ENCODE measurements at places on chromosomes 5 and 9.

GRCh38 chr9:114230068-114230467 is 74.7 kb downstream of the COL27A1 start:
- peak; percentile 32 for DNase-seq

DNA sequence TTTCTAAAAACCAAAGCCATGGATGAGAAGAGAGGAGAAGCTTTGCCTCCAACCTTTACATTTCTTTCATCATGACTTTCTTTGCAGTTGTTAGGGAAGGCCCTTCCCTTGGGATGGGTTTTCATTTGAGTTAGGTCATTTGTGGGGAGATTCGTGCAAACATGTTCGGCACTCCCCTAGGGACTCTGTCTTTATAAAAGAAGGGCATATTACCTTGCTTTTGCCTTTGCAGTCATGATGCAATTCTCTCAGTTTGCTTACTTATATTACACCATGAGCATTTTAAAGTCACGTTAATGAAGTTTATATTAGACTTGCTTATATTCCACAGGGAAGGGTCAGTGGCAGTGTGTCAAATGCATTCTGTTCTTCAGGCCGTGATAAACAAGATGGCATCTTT is 289.3 kb upstream of the WWC1 start:
- no peak for DNase-seq

DNA sequence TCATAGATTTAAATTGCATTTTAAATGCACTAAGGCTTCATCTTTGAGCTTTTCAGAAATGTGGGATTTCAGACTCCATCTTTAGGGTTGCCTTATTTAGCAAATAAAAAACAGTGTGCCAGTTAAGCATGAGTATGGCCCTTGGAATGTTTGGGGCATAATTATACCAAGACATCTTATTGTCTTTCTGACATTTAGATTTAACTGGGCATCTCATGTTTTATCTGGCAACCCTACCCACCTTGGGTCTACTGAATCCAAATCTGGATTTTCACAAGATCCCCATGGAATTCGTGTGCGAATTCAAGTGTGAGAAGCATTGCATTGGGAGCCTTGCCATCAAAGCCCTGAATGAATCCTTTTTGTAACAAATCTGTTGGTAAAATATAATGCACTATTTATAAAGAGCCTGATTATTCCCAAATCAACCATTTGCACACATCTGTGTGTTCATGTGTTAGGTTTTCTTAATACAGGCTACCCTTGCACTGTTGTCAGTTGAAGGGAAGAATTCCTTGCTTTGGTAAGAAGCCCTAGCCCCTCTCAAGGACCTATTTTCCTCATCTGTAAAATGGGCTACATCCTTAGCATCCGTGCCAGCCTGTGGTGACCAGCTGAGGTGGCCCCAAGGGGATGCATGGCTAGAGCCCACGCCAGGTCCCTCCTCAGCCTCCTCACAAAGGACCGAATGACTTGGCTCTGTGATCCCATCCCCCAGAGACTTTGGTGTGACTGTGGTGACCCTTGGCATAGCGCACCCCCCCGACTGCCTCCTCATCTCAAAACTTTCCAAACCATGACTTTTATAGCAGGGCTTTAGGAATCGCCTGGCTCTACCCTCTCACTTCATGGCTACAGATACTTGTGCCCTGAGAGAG is 8.1 kb downstream of the GSN start:
- DNase-seq = no peak

DNA sequence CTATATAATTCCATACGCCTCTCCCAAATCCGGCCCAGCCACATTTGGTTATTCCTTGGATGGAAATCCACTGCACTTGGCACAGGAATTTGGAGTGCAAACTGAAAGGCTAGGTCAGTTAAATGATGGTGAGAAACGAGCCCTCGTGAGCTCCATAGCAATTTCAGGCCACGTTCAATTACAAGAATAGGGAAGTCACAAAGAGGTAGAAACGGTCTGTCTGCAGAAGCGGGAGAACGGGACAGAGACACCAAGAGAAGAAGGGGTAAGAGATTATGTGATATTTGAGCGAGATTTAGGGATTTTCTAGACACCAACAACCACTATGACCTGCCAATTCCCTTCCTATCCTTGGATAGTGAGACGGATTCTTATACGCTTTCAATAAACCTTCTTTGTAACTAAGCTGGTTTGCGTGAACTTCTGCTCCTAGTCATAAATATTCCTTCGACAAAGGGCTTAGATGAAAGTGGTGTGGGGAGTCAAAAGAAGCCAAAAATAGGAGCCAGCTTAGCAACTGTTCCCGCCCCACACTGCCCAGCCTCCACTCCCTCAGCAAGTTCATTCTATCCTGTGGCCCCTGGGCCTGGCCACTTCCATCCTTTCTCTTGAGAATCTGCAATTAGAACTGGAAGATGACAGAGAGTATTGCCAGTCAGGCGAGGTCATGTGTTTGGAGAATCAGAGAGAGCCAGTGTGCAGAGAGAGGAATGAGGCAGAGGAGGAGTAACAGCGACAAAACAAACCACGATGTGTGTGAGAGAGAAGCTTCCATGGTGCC is 118.4 kb downstream of the ZNF608 start:
- DNase-seq = peak; percentile 20

DNA sequence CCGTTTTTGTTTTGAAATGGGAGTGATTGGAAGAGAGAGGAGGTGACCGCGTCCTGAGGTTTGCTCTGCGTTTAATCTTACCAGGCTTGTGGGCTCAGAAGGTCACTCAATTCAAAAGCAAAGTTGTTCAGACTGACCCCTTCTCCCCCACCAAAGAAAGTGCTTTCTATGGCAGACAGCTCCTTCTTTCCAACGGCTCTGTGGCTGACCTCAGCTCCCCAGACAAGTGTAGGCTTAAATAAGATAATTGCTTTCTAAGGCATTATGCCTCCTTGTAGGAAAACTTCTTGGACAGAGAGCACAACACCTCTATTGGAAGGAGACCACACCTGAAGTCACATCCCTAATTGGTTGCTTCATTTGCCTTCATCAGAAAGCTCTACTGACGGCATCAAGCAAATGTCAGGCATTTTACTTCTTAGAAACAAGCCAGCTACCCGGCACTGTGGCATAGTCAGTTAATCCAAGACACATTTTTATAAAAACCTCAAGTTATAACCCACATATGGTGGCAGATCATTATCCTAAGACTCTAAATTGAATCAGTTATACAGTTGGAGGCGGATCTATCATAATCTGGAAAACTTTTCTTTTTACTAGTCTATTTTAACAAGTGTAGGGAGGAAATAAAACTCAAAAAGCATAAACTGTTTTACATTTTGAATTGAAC is 94.9 kb downstream of the TMEM174 start:
- no peak for DNase-seq

GRCh38 chr9:2087500-2088313 is 72.6 kb downstream of the SMARCA2 start:
- DNase-seq = peak; percentile 66

GRCh38 chr9:69985971-69986370 is 57.7 kb upstream of the MAMDC2 start:
- no peak for DNase-seq

- no peak for DNase-seq
Measured at GRCh38 chr5:79612667-79613198, 492 bp downstream of the TENT2 start.

- peak; percentile 34 for DNase-seq
Measured at GRCh38 chr9:129026442-129027223, 1.5 kb downstream of the SH3GLB2 start.

DNA sequence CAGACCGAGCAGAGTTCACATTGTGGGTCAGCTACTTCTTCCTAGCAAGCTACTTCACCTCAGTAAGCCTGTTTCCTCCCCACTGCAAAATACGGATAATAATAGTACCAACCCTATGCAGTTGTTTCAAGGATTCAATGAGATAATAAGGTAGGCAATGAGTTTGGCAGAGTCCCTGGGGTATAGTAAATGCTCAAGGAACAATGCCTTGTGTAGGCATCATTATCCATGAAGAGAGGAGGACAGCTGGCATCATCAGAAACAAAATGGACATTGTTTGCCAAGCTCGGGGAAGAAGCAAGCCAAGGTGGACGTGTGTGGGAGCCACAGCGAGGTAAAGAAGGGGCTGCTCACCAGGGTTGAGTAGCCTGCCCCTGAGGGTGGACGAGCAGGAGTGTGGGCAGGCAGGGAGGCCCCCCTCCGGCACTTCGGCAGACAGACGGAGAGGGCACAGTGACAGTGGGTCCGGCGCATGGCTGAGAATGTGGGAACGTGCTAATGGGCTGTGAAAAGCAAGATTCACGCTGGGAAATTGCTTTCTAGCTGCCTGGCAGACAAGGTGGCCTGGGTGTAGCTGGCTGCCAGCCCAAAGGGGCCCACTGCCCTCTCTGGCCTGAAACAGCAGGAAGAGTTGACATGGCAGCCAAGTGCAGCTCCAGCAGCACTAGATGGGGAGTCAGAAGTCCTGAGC is 10.1 kb downstream of the CAMK2A start:
- DNase-seq = no peak

DNA sequence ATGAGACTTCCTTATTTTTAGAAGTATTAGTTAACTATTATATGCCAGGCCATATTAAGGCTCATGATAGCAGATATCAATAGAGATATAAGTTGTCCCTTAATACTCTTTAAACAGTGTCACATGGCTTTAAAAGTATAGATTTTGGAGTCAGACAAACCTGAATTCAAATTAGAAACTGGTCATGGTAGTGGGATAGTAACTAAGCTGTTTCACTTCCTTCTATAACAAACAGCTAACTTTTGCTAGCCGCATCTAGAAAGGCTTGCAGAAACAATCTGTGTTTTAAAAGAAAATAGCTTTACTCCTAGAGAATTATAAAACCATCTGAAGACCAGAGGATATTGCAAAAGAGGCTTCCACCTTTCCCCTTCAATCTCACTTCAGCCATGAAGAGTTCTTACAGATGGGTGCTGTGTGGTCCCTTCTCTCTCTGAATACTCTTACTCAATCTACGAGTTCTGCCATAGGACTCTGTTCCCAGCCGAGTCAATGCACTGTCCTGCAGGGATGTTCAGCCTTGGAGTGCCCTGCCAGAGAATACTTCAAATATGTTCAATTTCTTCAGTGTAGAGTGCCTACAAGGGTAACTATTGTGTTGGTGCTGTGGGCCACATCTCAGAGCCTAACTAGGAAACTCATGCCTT is 810.2 kb downstream of the EFNA5 start:
- DNase-seq = no peak

- no peak for DNase-seq
Measured at GRCh38 chr5:146390469-146390868, 51.8 kb downstream of the POU4F3 start.

GRCh38 chr5:132408456-132408855 is 38.9 kb downstream of the SLC22A5 start:
- DNase-seq = no peak

DNA sequence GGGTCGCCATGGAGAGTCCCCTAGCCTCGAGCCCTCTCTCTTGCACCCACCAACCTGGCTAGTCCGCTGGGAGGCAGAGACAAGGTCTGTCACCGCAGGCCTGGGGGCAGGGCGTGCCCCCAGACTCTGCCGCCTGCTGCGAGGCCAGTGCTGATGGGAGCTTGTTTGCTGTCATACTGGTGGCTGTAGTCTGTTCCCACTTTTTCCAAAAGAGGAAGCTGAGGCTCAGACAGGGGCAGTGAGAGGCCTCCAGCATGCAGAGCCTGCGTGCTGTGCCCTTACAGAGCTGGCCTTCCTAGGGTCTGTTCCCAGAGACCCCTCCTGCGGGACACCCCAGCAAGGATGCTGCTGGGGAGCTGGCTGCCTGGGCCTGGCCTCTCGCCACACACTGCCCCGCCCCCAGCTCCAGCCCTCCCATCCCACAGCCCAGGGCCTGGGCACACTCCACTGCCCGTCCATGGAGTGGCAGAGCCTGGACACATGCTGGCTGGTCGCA is 21.0 kb upstream of the SUSD3 start:
- DNase-seq = no peak

- no peak for DNase-seq
Measured at GRCh38 chr5:163172540-163173338, 264.7 kb upstream of the CCNG1 start.

DNA sequence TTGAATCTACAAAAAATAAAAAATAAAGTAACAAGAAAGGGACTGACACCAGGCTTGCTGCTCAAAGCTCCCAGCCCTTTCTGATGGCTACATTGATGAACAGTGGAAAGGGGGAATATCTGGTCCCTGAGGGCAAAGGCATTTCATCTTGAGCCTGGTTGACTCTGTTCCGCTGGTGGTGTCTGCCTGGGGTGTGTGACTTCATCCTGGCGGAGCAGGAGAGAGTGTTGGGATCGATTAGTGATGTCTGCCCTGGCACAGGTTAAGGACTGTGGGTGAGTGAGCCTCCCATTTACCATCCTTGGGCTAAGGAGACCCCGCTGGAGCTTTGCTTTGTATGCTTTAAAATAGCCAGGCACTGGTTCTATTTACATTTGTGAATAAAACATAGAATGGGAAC is 56.9 kb upstream of the ASS1 start:
- DNase-seq = no peak

DNA sequence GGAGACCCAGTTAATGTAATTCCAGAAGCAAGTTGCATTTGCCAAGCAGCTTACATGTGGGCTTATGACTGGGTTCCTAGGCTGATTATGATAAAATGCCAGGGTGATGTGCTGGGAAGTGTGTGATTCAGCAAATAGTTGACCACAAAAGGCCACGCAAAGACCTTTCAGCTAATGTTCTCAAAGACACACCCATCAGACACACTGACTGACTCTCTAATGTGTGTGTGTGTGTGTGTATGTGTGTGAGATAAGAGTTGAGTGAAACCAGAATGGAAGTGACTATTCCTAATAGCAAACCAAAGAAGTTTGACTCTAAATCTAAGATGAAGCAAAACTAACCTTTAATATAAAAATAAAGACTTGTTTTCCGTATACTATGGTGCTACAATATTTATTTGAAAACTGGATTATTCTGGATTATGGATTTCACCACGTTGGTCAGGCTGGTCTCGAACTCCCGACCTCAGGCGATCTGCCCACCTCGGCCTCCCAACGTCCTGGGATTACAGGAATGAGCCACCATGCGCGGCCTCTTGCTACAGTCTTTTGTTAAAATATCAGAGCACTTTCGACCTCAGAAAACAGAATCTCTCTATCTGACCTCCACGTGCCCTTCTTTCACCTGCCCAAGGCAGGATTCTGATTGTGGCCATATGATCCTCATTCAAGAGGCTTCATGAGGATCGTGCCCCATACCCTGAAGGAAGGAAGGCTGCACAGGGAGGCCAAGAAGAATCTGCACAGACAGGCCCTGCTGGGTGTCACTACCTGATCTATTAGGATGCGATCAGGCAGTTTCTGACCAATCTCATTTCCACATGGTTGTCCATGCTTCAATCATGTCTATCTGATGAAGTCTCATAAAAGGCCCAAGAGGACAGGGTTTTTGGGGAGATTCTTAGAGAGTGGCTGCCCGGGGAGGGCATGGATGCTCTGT is 75.6 kb downstream of the USP20 start:
- DNase-seq = peak; percentile 99

DNA sequence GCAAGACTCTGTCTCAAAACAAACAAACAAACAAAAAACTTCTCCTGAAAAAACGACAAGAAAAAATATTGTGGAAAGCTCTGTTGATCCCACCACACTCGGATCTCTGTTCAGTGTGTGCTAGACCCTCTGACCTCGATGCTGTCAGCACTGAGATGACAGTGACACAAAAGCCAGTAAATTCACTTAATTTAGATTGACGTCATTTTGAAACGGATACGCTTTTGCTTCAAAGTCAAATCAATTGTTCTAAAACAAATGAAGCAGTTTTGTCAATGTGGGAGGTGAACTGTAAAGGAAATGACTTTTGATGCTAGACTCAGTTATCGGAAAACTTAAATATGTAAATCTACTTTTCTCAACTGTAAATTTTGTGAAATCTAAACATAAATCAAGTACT is 26.6 kb downstream of the CCT5 start:
- DNase-seq = no peak
